ENCODE measurements at places on chromosomes 12 and 14. TPM values are rescaled to one million over a fixed set of nuclear protein-coding genes. Genes with fewer than 3 reads are reported as not detected.

Gene RNU4-1
- under 0.01 TPM for total RNA-seq

Gene DNM1L
- 58.7 TPM for total RNA-seq

Gene SSPN
- 1.7 TPM for total RNA-seq

Gene TESPA1
- total RNA-seq: not detected

Gene FGF6
- not detected for total RNA-seq

Gene SMIM41
- not detected for total RNA-seq

Gene PIWIL1
- total RNA-seq: not detected

Gene WNT5B
- 9.6 TPM for total RNA-seq

Gene HCAR3
- total RNA-seq: not detected

Gene GNB3
- total RNA-seq: 2.3 TPM

Gene CMKLR1
- 0.06 TPM for total RNA-seq

Gene MYL6B
- 104 TPM for total RNA-seq

Gene SLC17A8
- not detected for total RNA-seq

Gene RAPGEF3
- total RNA-seq: 24.4 TPM

Gene CPNE6
- not detected for total RNA-seq

Gene TEAD4
- total RNA-seq: 47.5 TPM

Gene CLEC1B
- total RNA-seq: not detected

Gene CFAP54
- 7.5 TPM for total RNA-seq

Gene SIX6
- not detected for total RNA-seq

Gene ARMH4
- 6.6 TPM for total RNA-seq

Gene SPX
- total RNA-seq: 0.63 TPM

Gene KRT77
- total RNA-seq: not detected

Gene APOF
- total RNA-seq: not detected

Gene HCAR1
- 0.15 TPM for total RNA-seq

Gene CCT2
- 157 TPM for total RNA-seq

Gene DLK1
- total RNA-seq: not detected

Gene TCL1B
- not detected for total RNA-seq

Gene IL26
- not detected for total RNA-seq

Gene TAS2R50
- total RNA-seq: 0.15 TPM

Gene ARHGEF25
- 2.0 TPM for total RNA-seq

Gene C14orf132
- 5.9 TPM for total RNA-seq

Gene ABCC9
- 1.1 TPM for total RNA-seq

Gene PTPN11
- total RNA-seq: 82.7 TPM

Gene PLEK2
- total RNA-seq: 13.8 TPM

Gene SETD1B
- total RNA-seq: 7.1 TPM

Gene CLEC6A
- not detected for total RNA-seq

Gene FBXO21
- total RNA-seq: 42.0 TPM

Measured in glomerular endothelial cell (primary cell).